SK-N-SH treated with all-trans-retinoic acid at 6 μM for 48 hours (cell line): ENCODE measurements at places on chromosomes 13 and 19.

- ATAC-seq = no peak
These were observed 474.0 kb downstream of the IRS2 start for GRCh38 chr13:109312399-109312798.

DNA sequence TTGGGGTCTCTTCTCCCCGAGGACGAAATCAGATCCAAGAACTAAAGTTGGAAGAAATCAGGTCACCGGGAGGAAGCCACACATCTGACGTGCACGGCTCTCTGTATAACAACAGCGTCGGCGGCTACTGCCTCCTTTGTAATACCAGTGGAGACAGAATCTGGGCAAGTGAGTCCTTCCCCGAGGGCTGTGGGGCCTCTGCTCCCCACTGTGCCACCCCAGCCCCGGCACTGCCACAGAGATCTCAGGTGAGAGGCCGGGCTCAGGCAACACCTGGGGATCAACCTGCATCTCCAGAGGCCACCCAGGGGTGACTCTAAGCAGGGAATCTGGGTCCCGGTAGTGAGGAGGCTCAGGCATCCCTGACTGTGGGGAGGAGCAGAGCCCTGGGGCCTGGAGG is 33.7 kb upstream of the C13orf46 start:
- ATAC-seq = no peak

- 0 out of 3 replicates have a peak, but pooled peaks have one; percentile 48 for ATAC-seq
These were observed 1029.6 kb downstream of the PCDH9 start for GRCh38 chr13:66200555-66200954.

- ATAC-seq = no peak
These were observed 1.9 kb downstream of the ISOC2 start for GRCh38 chr19:55459551-55459949.

GRCh38 chr19:3398114-3398899 is 31.9 kb downstream of the NFIC start:
- ATAC-seq = no peak

GRCh38 chr13:67120872-67121531 is 109.1 kb downstream of the PCDH9 start:
- peak; percentile 71 for ATAC-seq
